ENCODE measurements at places on chromosomes 1 and 21.

- DNase-seq = no peak
Measured at GRCh38 chr1:63713627-63714481, 60.0 kb upstream of the ROR1 start.

DNA sequence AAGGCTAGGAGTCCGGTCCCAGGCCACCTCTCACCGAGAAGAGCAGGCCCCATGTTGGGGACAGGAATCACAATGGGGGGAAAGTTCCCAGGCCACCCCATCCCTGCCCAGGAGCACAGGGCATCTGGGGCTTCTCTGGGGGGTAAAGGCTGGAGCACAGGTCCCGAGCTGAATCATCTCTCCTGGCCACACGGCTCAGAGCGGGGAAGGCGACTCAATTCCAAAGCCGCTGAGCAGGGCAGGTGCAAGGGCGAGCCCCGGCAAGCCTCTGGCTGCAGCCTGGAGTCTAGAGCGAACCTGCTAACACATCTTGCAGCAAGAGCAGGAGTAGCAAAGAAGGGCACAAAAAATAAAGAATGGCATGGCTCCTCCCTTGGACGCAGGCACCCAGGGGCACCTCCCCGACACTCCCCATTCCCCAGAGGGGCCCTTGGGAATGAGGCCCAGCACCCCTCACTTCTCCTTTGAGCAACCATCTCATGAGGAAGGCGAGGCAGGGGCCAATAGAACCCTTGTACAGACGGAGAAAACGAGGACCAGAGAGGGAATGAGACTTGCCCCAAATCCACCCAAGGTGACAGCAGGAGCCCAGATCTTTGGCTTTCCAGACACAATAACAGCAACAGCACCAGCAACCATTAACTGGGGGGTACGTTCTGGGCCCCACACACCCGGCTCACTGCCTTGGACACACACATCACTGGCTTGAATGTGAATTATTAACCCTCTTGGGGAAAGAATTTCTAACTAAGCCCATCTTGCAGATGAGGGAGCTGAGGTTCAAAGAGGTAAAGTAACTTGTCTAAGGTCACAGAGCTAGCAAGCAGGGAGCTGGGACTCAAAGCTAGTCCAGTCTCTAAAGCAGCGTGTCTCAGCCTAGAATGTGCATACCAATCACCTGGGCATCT lies 20.7 kb upstream of the ALDH4A1 start:
- no peak for DNase-seq

GRCh38 chr1:228650141-228650540 lies 85.1 kb upstream of the RHOU start:
- no peak for DNase-seq

- no peak for DNase-seq
Measured at GRCh38 chr1:221328371-221328770, 413.5 kb downstream of the DUSP10 start.

GRCh38 chr1:71307451-71307850 lies 226.6 kb upstream of the ZRANB2 start:
- no peak for DNase-seq

GRCh38 chr1:171161431-171161830 lies 23.7 kb upstream of the FMO2 start:
- no peak for DNase-seq
